ENCODE measurements at places on chromosomes 1 and 21.

DNA sequence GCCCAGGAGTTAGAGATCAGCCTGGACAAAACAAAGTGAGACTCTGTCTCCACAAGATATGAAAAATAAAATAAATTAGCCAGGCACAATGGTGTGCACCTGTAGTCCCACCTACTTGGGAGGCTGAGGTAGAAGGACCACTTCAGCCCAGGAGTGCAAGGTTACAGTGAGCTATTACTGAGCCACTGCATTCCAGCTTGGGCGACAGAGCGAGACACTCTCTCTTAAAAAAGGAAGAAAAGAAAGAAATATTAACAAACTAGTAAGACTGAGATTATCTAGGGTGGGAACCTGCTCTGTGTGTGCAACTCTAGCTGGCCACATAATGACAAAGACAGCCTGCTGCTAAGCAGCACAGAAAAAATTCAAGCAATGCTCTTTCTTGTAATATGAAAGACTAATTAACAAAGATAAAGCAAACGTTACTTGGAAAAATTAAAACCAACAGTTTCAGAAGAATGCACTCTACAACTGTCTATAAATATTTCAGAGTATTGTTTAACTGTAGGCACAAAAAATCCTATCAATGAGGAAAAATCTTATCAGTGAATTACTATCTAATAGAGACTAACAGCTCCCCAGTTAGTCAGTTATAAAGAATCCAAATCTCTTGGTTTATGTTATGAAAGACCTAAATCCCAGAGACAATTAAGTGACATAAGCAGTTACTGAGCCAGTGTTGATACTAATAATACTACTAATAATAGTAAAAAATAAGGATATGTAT is 74.5 kb downstream of the ENAH start:
- DNase-seq = no peak

DNA sequence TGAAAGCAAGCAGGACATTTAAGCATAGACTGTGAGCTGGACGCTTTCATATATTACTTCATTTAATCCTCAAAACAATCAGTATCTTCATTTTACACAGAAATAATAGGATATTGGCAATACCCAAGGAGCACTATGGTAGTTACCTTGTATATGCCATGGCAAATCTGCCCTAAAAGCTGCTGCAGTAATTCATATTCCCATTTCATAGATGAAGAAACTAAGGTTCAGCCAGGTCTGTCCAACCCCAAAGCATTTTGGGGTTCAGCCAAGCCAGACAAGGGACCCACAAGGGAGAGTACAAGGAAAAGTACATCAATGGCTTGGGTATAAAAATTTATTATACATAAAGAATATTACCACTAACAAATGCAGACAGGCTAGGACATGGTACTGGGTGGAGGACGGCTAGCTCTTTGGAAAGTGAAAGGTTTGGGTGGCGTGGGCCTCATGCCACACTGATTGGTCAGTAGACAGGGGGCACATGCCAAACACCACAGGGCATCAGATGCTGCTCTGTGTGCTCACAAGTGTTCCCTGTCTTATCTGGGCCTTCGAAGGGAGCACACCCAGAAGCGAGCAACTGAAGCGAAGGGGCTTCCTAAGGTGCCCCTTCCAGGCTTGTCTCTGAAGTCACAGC is 23.9 kb upstream of the PTAFR start:
- DNase-seq = no peak

- DNase-seq = no peak
Measured at GRCh38 chr1:167292216-167292615, 71.5 kb downstream of the POU2F1 start.

GRCh38 chr21:18058731-18059398 is 185.8 kb upstream of the CHODL start:
- DNase-seq = no peak

DNA sequence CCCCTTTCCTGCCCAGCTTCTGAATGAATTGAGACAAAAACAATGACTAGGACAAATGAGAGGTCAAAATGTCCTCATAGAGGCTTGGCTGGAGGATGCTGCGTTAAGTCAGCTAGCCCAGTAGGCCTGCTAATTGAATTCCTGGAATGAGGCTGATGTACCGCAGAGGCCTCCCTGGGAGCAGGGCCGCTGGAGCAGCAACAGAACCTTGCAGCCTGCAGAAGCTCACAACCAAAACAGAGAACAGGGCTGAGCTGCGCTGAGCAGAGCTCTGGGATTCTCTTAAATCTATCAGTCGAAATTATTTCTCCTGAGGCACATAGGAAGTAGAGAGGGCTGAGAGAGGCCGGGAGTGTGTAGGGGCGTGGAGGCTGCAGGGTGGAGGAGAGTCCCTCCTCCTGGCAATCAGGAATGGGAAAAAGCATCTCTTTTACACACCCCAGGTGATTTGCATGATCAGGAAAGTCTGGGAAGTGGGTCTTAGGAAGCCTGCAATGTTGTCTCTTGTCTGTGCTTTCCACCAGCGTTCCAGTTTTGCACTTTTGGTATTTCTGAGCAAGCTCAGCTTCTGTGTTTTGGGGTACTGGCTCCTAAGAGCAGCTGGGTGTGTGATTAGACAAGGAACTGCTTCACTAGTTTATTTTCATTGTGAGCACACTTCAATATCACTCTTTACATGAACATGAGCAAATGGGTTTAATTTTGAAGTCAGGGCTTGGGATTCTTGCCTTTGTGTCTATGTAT is 66.5 kb downstream of the RYR2 start:
- DNase-seq = no peak

GRCh38 chr1:44108241-44108640 is 10.4 kb upstream of the KLF17 start:
- no peak for DNase-seq

DNA sequence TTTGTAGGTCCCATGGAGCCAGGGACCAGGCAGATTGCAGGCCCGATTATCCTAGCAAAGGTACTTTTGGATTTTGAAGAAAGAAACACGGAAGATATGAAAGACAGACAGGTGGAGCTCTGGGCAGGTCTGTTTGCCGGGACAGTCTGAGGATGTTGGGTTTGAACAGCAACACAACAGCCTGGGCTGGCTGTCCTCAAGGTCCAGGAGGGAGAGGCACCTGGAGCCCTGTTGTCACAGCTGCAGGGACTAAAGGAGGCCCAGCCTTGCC is 14.6 kb downstream of the H6PD start:
- no peak for DNase-seq

- no peak for DNase-seq
Measured at GRCh38 chr1:10378081-10378841, 20.6 kb upstream of the PGD start.

DNA sequence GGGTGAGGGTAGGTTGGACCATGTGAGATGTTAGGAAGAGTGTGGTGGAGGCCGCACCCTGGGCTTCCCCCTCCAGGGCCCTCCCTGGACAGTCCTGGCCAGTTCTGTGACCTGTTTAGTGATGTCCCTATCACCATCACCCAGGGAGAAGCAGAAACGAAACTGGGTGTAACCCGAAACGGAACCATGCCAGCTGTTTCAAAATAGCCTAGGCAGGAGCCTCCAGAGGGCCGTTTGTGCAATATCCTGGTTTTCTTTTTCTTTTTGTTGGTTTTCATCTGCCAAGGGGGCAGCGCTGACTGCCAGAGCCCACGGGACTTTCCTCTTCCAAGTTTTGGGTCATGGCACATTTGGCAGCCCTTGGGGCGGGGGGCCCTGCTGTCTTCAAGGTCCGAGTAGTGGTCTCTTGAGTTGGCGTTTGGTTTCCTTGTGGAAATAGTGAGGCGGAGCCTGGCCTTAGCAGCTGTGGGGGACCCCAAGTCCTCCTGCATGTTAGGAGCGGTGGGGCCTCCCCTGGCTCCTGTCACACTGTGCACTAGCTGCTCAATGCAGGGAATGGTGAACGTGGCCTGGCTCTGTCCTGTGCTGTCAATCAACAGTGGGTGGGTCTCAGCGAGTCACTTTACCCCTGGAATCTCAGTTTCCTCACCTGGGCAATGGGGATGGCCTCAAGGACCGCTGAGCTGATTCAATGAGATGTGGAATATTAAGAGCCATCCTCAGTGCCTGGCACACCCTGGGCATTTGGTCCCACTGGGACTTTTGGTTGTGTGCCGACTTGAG is 90.7 kb downstream of the ARHGEF10L start:
- DNase-seq = no peak

DNA sequence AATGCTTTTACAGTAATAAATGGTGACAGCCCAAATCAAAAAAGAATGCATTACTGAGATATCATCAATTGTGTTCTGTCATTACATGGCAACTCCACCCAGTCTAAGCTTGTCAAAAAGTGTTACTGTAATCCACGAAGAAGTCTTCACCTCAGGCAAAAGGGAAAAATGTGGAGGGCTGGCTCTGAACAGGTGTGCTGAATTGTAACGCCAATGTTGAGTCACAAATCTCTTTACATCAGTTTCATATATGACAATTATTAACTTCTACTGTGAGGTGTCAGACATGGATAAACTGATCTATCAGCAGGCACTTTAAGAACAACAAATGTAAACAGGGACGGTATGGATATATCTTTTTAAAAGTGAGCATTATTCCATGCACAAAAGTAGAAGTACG is 98.5 kb upstream of the DMRTA2 start:
- DNase-seq = no peak

DNA sequence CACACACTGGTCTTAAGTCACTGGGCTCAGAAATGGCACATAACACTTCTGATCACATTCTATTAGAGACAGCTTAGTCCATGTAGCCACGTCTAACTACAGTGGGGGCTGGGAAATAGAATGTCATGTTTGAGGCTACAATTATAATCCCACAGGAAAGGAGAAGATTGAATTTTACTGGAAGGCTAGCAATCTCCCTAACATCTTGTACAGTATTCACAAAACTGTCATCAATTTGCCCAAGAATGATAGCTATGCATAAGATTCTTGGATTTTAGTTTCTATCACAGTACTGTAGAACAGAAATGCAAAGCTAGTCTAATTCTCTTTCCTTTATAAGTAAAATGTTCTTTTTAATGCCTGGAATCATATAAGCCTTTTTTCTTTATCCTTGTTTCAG is 12.7 kb upstream of the ZMYM6 start:
- no peak for DNase-seq

DNA sequence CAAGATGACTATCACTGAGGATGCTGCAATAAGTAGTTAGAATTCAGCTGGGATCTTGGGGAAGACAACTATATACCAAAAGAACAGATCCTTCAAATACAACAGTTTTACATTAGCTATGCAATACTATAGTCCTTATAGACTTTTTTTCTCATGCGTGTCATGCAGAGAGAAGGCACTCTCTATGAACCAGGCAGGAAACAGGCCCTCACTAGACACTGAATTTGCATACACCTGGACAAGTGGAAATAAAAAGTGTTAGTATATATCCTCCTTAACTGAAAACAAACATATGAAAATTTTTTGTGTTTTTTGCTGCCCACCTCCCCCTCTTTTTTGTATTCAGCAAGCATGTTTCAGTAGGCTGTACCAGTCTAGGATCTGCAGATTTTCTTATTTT is 29.9 kb downstream of the TMCO1 start:
- DNase-seq = no peak

DNA sequence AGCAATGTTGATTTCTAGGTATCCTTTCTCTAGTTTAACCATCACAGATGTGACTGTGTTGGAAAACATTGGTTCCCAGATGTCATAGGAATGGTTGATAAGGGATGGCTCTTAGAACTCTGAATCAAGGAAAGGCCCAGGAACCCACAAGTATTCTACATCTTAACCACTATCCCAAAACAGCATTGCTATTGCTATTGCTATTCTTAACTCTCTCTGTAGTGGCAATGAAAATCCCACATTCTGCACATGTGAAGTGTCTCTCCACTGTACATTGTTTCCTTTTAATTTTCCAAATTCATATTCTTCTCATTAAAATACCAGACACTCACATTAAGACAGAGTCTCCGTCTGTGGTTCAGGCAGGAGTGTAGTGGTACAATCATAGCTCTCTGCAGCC is 420.4 kb upstream of the RUNX1 start:
- DNase-seq = no peak

- no peak for DNase-seq
Measured at GRCh38 chr1:187696073-187696472, 867.3 kb downstream of the PLA2G4A start.

- no peak for DNase-seq
Measured at GRCh38 chr1:86018283-86018923, 138.2 kb downstream of the COL24A1 start.
